MCF 10A (cell line): ENCODE measurements at places on chromosomes 7 and 10. TPM values are rescaled to one million over a fixed set of nuclear protein-coding genes. Genes with fewer than 3 reads are reported as not detected.
A peak's percentile ranks its signal among the peaks of the same experiment; 100 is the strongest.

SFXN3 gene
- 39.4 and 55.2 TPM in 2 replicates for total RNA-seq

POU6F2 gene
- 0.19 and 0.25 TPM in 2 replicates for total RNA-seq

- no peak for DNase-seq
Observed at GRCh38 chr7:44629829-44630522, 23.5 kb downstream of the OGDH start.

GRCh38 chr7:104956753-104957450 lies 57.1 kb upstream of the KMT2E start:
- no peak for DNase-seq

DNA sequence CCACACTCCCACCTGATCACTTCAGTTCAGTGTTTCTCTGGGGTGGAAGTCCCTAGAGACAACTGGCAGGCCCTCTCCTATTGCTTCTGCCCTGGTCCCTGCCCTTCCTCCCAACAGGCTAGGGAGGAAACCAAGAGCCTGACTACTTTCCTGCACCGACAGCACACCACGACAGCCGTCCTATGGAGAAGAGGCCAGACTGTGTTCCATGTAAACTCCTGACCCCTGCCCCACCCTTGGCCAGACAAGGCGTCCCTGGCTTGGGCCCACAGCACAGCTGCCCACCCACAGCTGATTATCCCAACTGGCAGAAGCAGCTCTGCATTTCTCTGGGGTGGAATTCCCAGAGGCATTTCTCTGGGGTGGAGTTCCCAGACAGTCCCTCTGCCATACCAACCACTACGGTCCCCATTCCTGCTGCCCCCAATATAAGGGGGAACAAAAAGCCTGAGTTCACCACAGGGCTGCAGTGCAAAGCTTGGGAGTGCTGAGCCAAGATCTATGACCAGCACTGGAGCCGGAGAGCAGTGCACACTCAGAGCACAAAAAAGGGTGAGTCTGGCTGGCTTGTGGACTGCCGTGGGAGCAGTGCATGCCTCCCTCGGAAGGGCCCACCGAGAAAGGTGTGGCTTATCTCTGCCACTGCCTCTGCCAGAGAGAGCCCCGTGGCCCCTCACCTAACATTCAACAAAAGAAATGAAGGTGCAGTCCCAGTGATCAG lies 193.4 kb downstream of the HPSE2 start:
- DNase-seq, result no peak

DNA sequence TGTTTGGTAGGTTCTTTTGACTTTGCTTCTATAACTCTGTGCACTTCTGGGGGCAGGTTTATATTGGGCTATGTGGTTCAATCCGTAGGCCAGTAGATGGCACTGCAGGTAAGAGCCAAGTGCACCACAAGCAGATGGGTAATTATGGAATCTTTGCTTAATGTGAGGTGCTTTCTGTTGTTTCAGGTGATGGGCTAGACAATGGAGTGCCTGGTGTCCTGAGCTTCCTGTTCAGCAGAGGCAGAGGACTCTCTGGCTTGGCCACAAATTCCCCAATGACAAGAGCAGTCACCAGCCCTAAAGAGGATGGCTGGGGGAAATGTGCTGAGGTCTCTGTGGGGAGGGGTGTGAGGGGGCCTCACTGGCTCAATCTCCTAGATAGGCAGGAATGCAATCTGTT lies 455.0 kb downstream of the CCSER2 start:
- peak; percentile 68 for DNase-seq

- peak; percentile 92 for DNase-seq
Observed at GRCh38 chr10:32149252-32149955, 93.2 kb upstream of the KIF5B start.

- DNase-seq, result no peak
Observed at GRCh38 chr10:125640653-125641052, 42.3 kb downstream of the TEX36 start.
